Panc1 (cell line): ENCODE measurements at places on chromosomes 3 and 15. TPM values are rescaled to one million over a fixed set of nuclear protein-coding genes. Genes with fewer than 3 reads are reported as not detected.

DNA sequence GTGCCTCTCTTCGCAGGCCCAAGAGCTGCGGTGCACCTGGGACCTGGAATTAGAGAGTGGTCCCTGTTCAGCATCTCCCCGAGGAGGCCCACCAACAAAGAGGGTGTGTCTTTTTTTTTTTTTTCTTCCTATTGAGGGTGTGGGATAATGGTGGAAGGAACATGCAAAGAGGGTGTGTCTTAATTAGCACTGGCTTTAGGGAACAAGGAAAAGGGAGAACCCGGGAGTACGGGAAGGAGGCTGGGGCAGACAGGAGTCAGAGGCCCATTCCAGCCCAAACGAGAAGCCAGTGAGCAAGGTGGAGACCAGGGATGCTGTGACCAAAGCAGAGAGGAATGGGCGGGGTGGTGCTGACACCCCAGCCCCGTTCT lies 429 bp upstream of the LOXL1 start:
- no peak for DNase-seq

- DNase-seq, result no peak
Observed at GRCh38 chr3:136437043-136437442, 186.9 kb downstream of the PCCB start.

DNA sequence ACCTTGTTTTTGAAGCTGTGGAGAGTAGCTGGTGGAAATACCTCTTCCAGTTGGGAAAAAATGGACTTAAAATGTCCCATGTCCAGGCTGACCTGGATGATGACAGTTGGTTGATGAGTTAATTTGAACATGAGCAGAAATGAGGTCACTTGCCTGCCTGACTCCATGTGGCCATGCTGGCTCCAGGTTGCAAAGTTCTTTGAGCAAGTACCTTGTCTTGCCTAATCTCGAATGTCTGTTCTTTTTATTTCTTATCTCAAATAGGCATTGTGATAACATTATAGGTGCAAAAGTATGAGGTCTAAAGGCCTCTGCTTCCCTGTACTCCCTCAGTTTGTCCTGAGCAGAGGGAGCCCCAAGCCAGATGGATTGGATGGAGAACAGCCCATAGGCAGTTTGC lies 9.0 kb downstream of the MAPKBP1 start:
- DNase-seq, result no peak

DNA sequence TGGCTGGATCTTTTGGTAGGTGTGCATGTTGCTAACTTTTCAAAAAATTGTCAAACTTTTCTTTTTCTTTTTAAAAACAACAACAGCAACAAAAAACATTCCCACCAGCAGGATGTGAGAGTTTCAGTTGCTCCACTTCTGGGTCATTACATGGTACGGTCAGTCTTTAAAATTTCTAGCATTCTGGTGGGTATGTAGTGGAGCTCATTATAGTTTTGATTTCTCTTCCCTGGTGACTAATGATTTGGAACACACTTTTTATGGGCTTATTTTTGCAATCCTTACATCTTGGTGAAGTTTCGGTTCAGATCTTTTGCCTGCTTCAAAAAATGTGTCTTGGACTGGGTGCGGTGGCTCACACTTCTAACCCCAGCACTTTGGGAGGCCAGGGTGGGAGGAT lies 19.3 kb downstream of the ATP1B3 start:
- no peak for DNase-seq

GRCh38 chr3:192826214-192827006 lies 91.2 kb downstream of the MB21D2 start:
- DNase-seq, result no peak

GRCh38 chr3:50545781-50546180 lies 21.8 kb downstream of the C3orf18 start:
- no peak for DNase-seq

DNA sequence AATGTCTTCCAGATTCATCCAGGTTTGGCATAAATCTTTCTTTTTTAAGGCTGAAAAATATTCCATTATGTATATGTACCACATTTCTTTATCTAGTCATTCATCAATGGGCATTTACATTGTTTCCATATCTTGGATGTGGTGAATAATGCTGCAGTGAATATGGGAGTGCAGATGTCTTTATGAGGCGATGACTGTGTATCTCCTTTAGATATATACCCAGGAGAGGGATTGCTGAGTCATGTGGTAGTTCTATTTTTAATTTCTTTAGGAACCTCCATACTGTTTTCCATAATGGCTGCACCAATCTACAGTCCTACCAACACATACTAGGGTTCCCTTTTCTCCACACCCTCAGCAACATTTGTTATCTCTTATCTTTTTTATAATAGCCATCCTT lies 96.3 kb downstream of the LRRC28 start:
- DNase-seq, result no peak

GRCh38 chr3:177371888-177372287 lies 174.6 kb upstream of the TBL1XR1 start:
- no peak for DNase-seq

GRCh38 chr15:59196416-59196815 lies 10.2 kb upstream of the LDHAL6B start:
- DNase-seq, result no peak

- no peak for DNase-seq
Observed at GRCh38 chr3:156642750-156643728, 31.4 kb upstream of the TIPARP start.

GRCh38 chr15:86765281-86765680 lies 685.6 kb downstream of the AGBL1 start:
- no peak for DNase-seq

DNA sequence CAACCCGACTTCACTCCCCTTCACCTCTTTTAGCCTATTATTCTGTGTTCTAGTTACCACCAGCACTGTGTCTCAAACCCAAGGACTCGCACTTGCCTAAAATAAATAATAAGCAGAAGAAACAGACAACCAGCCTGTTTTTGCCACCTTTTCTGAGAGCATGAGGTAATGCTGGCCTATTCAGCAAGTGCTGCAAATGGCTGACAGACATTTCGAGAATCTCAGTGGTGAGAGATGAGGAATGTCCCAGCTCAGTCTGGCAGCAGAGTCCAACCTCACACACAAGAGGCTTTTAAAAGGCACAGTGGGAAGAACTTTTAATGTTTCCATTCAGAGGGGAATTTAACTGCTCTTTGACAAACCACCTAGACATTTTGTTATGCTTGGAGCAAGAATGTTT lies 143.3 kb upstream of the GMNC start:
- no peak for DNase-seq

DNA sequence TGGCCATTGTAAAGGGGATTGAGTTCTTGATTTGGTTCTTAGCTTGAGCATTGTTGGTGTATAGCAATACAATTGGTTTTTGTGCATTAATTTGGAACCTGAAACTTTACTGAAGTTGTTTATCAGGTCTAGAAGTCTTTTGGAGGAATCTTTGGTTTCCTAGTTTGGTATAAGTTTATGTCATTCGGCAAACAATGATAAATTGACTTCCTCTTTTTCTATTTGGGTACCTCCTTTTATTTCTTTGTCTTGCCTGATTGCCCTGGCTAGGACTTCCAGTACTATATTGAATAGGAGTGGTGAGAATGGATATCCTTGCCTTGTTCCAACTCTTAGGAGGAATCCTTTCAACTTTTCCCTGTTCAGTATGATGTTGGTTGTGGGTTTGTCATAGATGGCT lies 32.1 kb downstream of the SPESP1 start:
- DNase-seq, result no peak

DNA sequence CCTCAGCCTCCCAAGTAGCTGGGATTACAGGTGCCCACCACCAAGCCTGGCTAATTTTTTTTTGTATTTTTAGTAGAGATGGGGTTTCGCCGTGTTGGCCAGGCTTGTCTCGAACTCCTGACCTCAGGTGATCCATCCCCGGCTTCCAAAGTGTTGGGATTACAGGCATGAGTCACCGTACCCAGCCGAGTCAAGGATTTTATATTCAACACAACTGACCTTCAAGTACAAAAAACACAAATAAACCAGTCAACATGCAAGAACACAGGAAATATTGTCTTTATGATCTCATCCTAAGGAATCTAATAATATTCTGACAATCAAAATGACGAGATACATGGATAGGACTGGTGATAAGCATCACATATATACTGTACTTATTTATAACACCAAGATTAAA lies 37.9 kb downstream of the TJP1 start:
- no peak for DNase-seq

- no peak for DNase-seq
Observed at GRCh38 chr3:128317698-128318231, 148.9 kb downstream of the DNAJB8 start.

DNA sequence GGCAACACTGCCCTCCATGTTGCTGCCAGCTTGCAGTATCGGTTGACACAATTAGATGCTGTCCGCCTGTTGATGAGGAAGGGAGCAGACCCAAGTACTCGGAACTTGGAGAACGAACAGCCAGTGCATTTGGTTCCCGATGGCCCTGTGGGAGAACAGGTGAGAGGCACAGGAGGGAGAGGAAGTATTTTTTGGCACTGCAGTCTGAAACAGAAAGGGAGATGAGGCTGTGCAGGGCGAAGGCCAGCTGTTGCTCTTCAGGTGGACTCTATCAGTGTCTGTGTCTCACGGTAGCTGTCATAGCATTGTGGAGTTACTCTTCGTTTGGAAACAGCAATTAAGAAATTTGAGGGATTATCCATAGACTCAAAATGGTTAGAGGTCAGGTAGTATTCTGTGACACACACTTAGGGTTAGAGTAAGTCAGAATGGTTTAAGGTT lies 8.0 kb downstream of the NFKBIZ start:
- no peak for DNase-seq

DNA sequence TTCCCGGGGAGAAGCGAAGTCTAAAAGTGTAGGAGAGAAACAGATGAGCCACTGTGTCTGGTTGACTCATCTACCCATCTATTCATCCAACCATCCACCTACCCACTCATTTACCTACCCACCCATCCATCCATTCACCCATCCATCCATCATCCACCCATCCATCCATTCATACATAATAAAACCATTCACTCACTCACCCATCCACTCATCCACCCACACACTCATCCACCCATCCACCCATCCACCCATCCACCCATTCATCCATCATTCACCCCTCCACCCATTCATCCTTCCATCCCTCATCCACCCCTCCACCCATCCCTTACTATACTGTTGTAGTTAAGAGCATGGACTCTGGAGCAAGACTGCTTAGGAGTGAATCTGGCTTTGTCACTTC lies 136.4 kb upstream of the ATP2B2 start:
- no peak for DNase-seq

DNA sequence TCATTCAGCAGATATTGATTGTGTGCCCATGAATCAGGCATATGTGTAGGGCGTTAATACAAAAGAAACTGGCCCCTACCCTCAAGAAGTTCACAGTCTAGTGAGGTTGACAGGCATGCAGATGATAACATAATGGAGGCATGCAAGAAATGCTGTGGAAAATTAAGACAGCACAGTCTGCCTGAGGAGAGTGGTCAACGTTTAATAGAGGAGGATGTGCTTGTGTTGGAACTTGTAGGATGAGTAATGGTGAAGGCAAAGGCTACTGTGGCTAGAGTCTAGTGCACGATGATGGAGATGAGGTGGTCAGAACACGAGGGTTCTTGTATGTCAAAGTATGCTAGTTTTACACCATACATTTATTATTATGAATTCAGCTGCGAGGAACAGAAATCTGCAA lies 295.7 kb downstream of the SOX2 start:
- DNase-seq, result no peak

DNA sequence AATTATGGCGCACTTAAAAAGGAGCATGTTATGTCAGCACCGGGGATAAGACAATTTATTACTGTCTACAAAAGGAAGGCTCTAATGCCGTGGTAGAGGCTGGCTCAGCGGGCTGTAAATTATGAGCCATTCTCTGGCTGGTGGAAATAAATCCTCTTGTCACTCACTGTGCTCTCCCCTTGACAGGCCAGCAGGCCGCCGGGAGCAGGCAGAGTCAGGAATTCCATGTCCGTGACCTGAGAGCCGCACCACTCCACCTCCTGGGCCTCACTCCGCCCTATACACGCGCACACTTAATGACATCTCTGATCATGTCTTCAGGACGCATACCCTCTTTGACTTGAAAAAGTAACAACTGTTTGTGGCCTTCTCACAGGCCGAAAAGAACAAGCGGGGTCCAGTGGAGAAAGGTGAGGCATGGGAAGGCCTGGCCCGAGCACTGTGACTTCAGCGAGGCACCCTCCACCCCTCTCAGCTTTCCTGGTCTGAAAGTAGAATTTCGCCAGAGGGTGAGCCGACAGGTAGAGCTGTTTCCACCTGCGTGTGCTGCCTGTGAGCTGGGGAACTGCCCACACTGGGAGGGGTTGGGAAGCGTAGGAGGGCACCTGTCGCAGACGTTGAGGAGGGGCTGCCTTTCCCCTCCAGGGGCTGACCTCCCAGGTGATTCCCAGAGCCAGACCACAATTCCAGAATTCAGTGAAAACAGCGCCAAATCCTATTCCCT lies 13.2 kb upstream of the PCSK6 start:
- no peak for DNase-seq

Gene ERICH6
- 0.28 TPM for total RNA-seq

Gene TOPAZ1
- total RNA-seq, result not detected

Gene CCDC80
- 0.64 TPM for total RNA-seq

Gene HES1
- 28.5 TPM for total RNA-seq

Gene KNL1
- 28.9 TPM for total RNA-seq
